Calu3 (cell line): ENCODE measurements at places on chromosomes 7 and 10. TPM values are rescaled to one million over a fixed set of nuclear protein-coding genes. Genes with fewer than 3 reads are reported as not detected.
A peak's percentile ranks its signal among the peaks of the same experiment; 100 is the strongest.

DNA sequence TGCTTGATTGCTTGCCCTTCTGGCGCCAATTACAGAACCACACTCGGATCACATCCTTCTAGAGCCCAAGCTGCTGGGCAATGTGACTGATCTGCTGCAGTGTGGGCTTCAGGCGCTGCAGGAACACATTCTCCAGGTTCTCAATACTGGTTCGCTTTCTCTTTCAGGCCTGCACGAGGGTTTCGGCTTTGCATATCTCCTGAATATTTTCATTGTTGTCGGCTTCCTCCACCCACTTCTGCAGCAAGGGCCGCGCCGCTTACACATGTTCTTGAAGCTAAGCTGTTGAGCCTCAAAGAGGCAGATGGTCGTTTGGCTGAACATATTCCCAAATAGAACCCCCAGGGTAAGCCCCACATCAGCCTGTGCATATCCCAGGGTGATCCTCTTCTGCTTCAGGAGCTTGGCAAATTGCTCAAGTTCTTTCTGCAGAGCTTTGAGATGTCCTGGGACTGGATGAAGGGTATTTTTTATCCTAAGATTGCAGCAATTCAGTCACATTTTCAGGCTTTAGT, 64.6 kb downstream of the HERC4 start:
- H3K27ac ChIP-seq = no peak overlapping the region
- no peak for DNase-seq

DNA sequence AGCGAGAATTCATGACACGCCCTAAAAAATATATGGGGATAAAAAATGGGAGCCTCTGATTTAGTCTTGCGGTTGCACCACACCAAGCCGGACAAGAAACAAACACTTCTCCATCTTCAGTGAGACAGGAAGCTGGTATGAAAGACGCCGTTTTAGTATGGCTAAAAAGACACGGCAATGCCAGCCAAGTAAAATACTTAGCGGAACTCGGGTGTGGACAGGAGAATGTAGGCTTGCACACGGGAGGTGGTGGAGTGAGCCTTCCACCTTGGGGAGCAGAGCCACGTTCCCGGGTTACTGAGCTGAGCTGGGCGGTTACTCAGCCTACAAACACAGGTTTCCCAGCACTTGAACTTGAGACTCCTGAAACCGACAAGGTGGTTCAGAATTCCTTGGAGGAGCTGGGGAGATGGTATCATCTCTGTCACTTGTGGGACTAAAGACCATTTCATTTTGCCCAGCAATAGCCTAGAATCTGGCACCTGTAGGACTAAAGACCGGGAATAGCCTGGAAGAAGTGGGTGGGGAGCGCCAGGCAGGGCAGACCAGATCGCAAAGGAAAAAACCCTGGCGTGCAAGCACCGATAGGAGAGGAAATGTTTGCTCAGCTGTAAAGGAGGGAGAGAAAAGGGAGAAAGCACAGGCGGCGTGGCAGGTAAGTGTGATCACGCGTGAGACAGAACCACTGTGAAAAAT, 34.8 kb upstream of the SEPHS1 start:
- DNase-seq = peak; percentile 13
- H3K4me3 ChIP-seq = peak overlapping the region; percentile 70
- H3K4me1 ChIP-seq = peaks cover 13% of the 10 kb centered on the region

GRCh38 chr7:127620406-127621233, 2.7 kb upstream of the PAX4 start:
- H3K27me3 ChIP-seq = peaks cover 94% of the 10 kb centered on the region
- H3K4me1 ChIP-seq = no peaks in the 10 kb centered on the region
- no peak for DNase-seq

DNA sequence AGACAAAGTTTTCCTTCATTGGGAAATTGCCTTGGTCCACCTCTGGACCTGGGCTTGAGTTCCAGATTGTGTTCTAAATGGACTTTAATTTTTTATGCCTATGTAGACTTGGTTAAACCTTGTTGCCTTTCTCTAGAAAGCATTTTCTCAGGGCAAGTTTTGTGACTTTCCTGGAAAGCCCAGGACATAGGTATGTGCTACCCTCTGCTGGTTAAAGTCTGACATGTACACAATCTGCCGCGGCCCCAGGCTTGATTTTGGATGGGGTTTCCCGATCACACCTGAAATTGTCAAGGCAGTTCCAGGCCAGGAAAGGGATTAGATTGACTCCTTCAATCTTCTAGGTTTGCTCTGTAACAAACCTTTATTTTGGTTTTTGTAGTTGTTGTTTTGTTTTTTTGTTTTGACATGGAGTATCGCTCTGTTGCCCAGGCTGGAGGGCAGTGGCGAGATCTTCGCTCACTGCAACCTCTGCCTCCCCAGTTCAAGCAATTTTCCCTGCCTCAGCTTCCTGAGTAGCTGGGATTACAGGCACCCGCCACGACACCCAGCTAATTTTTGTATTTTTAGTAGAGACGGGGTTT, 14.1 kb upstream of the AKR1B10 start:
- H3K27ac ChIP-seq = no peak overlapping the region
- DNase-seq = peak; percentile 67
- no peak overlapping the region for H3K4me3 ChIP-seq
- no peaks in the 10 kb centered on the region for H3K36me3 ChIP-seq
- H3K27me3 ChIP-seq = no peaks in the 10 kb centered on the region

- no peak for DNase-seq
- H3K4me1 ChIP-seq = no peaks in the 10 kb centered on the region
- H3K36me3 ChIP-seq = peaks cover 4% of the 10 kb centered on the region
- no peak overlapping the region for H3K4me3 ChIP-seq
Measured at GRCh38 chr10:97822261-97822687, 27.4 kb upstream of the GOLGA7B start.

- H3K4me3 ChIP-seq = no peak overlapping the region
- H3K27ac ChIP-seq = no peak overlapping the region
- H3K36me3 ChIP-seq = no peaks in the 10 kb centered on the region
- H3K4me1 ChIP-seq = peaks cover 12% of the 10 kb centered on the region
- H3K27me3 ChIP-seq = peaks cover 27% of the 10 kb centered on the region
Measured at GRCh38 chr7:29843093-29843492, 36.8 kb downstream of the WIPF3 start.

DNA sequence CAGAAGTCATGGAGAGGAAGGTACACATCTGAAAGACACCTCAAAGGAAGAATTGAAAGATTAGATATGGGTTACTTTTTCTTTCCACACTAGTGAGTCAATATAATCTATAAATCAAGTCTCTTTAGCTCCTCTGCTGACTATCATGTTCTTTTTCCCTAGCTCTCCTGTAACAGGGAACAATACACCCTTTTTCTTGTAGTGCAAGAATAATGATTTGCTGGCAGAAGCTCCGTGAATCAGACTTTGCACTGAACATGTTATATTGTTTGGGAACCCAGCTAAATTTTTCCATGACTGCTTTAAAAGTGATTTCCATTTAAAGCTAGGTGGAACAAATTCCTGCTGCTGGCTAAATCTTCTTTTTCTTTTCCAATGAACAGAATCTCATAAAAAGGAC, 756.6 kb upstream of the C7orf33 start:
- H3K27me3 ChIP-seq = no peaks in the 10 kb centered on the region
- no peak overlapping the region for H3K27ac ChIP-seq
- no peak for DNase-seq
- H3K4me1 ChIP-seq = no peaks in the 10 kb centered on the region

DNA sequence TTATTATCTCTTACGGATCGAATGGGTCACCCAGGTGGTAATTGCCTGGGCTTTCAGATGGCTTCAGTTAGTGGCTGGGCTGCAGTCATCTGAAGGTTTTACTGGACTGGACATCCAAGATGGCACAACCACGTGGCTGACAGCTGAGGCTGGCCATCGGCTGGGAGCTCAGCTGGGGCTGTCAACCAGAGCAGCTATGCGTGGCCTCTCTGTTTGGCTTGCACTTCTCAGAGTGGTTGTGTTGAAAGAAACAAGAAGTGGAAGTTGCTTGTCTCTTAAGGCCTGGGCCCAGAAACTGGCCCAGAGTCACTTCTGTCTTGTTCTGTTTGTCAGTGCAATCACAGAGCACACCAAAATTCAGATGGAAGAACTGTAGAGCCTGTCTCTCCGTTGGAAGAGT, 5.7 kb upstream of the GDI2 start:
- peaks cover 2% of the 10 kb centered on the region for H3K36me3 ChIP-seq
- no peak for DNase-seq
- H3K4me3 ChIP-seq = no peak overlapping the region

- H3K27ac ChIP-seq = no peak overlapping the region
- peaks cover 13% of the 10 kb centered on the region for H3K4me1 ChIP-seq
- no peaks in the 10 kb centered on the region for H3K36me3 ChIP-seq
- no peak for DNase-seq
- no peak overlapping the region for H3K4me3 ChIP-seq
- no peaks in the 10 kb centered on the region for H3K27me3 ChIP-seq
Measured at GRCh38 chr7:86848226-86848625, 204.5 kb downstream of the GRM3 start.

DNA sequence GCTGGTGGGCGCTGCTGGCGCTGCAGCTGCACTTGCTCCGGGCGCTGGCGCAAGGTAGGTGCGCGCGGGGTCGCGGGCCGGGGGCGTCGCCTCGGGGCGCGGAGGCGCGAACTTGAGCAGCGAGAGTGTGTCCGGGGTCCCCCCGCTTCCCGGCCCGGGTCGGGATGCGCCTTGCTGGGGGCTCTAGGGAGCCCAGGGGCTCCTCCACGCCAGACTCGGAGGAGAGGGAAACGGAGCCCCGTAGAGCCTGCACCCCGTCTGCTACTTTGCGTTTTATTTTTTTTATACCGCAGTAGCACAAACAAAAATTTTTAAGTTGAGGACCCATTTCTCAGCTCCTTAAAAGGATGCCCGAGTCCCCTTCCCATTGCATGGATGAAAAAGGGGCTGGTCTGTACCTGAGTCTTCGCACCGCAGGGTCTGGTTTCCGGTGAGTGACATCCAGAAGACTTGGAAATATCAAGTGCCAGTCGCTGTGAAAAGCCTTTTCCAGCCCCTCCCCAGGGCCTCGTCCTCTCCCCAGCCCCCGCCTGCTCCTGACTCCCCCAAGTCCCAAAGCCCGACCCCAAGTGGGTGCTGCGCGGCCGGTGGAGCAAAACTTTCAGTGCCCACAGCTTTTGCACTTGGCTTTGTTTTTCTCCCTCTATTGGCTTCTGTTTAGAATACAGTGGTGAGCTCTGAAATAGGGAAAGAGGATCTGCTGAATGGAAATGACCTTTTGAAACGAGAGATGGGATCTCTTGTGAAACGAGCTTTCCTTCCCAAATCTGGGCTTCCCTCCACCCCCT, 973 bp downstream of the SDK1 start:
- peak overlapping the region; percentile 70 for H3K27ac ChIP-seq
- H3K36me3 ChIP-seq = peaks cover 28% of the 10 kb centered on the region
- H3K4me1 ChIP-seq = peaks cover 19% of the 10 kb centered on the region
- no peaks in the 10 kb centered on the region for H3K27me3 ChIP-seq
- peak; percentile 53 for DNase-seq

- no peak overlapping the region for H3K4me3 ChIP-seq
- peaks cover 82% of the 10 kb centered on the region for H3K27me3 ChIP-seq
- H3K36me3 ChIP-seq = no peaks in the 10 kb centered on the region
- no peak overlapping the region for H3K27ac ChIP-seq
- no peaks in the 10 kb centered on the region for H3K4me1 ChIP-seq
Measured at GRCh38 chr7:151271699-151272355, 23.3 kb upstream of the SMARCD3 start.

GRCh38 chr7:30135301-30136116, 723 bp downstream of the MTURN start:
- H3K4me1 ChIP-seq = peaks cover 7% of the 10 kb centered on the region
- DNase-seq = peak; percentile 70
- H3K4me3 ChIP-seq = peak overlapping the region; percentile 100

DNA sequence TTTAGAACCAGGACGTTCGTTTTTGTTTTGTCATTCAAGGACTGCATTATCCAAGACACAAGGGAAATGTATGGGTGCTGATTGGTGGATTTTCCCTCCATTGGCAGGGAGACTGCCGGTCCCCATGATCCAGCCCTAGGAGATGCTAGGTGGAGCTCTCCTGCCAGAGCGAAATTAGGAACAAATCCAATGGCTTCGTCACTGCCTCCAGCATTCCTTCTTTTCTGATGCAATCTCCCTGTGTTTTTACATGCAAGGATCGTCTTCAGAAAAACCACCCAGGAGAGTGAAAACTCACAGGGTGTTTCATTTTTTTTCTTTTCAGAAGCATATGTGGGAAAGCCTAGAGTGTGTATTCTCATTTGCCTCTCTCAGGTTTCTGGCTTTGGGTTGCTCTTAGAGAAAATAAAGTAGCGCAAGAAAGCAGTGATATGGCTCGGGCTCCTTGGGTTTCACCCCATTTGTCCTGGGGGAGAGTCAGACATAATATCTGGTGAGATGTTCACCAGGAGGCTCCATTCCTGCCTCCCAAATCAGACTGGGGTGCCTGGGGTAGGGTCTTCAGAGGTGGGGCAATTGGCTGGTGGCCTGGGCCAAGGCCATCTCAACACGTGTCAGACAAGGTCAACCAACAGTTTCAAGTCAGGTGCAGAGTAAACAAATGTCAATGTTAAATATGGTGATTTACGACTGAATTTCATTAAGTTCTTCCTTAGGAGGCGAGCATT, 450.9 kb upstream of the MKI67 start:
- no peak overlapping the region for H3K27ac ChIP-seq
- no peak overlapping the region for H3K4me3 ChIP-seq
- no peaks in the 10 kb centered on the region for H3K36me3 ChIP-seq
- no peaks in the 10 kb centered on the region for H3K4me1 ChIP-seq
- no peaks in the 10 kb centered on the region for H3K27me3 ChIP-seq

DNA sequence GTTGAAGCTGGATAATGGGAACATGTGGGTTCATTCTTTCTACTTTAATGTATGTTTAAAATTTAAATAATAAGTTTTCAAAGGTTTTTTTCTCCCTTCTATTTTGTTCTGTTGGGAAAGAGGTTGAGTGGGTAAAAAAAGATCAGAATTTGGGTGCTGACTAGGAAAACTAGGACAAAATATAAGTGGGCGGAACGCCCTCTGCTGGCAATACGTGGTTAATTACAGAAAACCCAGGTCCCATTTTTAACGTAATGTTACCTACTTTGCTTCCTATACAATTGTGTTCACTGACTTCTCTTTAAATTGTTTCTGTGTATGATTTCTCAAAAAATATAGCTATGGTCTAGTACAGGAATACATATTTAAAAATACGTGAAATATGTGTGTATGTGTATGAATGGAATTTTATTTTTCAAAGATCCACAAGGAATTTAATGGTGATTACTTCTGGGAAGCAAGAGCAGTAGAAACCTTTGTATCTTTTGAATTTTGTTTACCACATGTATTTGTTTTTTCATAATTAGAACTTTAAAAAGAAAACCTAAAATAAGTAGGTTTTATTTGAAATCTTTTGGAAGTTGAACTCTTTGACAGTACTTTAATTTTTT, 8.7 kb downstream of the ECD start:
- H3K27me3 ChIP-seq = no peaks in the 10 kb centered on the region
- peaks cover 9% of the 10 kb centered on the region for H3K4me1 ChIP-seq
- DNase-seq = peak; percentile 67
- H3K36me3 ChIP-seq = peaks cover 32% of the 10 kb centered on the region

- DNase-seq = no peak
- peaks cover 59% of the 10 kb centered on the region for H3K27me3 ChIP-seq
- H3K4me3 ChIP-seq = no peak overlapping the region
- H3K36me3 ChIP-seq = no peaks in the 10 kb centered on the region
- H3K27ac ChIP-seq = no peak overlapping the region
Measured at GRCh38 chr10:120827251-120827875, 23.8 kb upstream of the WDR11 start.

Gene AGAP3
- total RNA-seq = 67.4 and 73.4 TPM in 2 replicates

Gene AGBL3
- 5.4 and 6.3 TPM in 2 replicates for total RNA-seq

Gene SLC13A4
- total RNA-seq = not detected in 2 replicates

Gene MXI1
- total RNA-seq = 8.1 and 8.4 TPM in 2 replicates

Gene CLEC2L
- not detected in 2 replicates for total RNA-seq

Gene CALD1
- 5.5 and 9.3 TPM in 2 replicates for total RNA-seq

Gene ACTR3C
- total RNA-seq = 22.8 and 26.0 TPM in 2 replicates

Gene COL28A1
- total RNA-seq = 1.3 and 3.2 TPM in 2 replicates

Gene AASS
- 12.7 and 18.7 TPM in 2 replicates for total RNA-seq

Gene ECHDC3
- 24.7 and 28.5 TPM in 2 replicates for total RNA-seq

Gene GLRX3
- total RNA-seq = 61.4 and 79.8 TPM in 2 replicates
